ENCODE measurements at places on chromosomes 5 and 9. TPM values are rescaled to one million over a fixed set of nuclear protein-coding genes. Genes with fewer than 3 reads are reported as not detected.

Gene PTGES2
- total RNA-seq, result 58.6 TPM

Gene CCDC171
- total RNA-seq, result 2.3 TPM

- no peak for DNase-seq
Observed at GRCh38 chr5:107216587-107216986, 454.1 kb downstream of the EFNA5 start.

DNA sequence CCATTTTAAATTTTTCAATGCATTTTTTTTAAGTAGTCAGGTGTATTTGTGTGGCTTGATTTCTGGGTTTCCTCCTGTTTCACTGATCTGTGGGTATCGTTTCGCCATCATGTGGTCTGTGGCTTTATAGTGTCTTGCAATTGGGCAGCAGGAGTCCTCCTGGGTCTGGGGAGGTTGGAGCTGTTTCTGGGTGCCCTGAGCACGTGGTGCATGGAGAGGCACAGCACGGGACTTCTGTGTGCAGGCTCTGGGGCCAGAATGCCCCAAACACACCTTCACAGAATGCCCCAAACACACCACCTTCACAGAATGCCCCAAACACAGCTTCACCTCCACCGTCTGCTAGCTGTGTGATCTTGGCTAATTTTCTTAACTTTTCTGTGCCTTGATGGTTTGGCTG, 82.6 kb upstream of the COL5A1 start:
- DNase-seq, result no peak

DNA sequence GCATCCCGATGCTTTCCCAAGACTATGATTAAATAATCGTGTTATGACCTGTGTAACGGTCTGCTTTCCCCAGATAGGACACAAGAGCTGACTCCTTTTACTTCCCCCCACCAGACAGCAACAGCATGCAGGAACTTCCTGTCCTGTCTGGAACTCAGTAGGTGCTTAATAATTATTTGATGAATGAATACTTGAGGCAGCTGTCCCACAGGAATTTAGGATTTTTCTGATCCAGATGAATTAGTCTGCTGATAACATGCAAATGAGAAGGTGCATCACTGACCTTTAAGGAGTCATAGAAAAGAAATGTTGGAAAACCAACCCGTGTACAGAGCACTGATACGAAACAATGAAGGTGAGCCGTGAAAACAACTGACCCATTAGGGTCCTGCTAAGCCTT, 12.2 kb downstream of the RNF130 start:
- no peak for DNase-seq

DNA sequence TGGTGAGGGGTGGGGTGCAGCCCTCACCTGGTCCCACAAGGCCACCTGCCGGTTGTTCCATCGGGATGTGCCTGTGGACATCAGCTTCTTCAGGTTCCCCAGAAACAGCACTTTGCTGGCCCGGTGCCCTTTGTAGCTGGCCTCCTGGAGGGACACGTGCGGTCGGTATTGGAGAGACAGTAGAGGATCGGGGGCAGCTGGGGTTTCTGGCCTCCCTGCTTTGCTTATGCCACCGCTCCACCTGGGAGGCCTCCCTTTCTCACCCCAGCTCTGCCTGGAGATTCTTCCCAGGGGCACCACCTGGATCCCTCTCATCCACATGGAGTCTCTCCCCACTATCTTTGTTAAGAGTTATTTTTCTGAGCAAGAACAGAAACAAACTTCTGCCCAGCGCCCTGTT, 13.1 kb upstream of the TRIM14 start:
- DNase-seq, result no peak

- no peak for DNase-seq
Observed at GRCh38 chr9:92718086-92719001, 46.3 kb downstream of the BICD2 start.

DNA sequence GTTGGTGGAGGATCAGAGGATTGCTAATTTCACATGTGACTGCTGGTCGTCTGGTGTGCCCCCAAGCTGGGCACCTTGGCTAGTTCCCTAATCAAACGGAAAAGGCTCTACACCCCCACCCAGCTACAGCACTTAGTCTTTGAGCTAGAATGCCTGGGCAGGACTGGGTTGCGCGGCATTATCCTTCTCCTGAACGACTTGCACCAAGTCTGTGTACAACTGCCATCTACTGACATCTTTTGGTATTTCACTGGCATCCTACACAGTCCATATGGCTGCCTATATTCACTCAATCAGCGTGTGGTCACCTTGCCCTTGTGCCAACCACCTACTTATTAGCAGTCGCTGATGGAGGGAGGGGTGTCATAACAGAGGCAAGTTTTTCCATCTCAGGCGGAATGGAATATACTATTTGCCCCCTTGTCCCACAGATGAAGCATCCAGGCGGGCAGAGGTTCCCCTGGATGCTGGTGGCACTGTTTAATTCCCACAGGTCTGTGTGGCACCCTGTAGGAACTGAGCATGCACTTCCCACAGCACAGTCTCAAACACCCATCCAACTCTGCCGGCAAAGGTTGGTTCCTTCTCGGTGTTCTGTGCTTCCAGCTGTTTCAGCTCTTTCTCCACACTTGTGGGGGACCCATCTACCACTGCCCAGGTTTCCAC, 150.1 kb downstream of the OSTF1 start:
- DNase-seq, result peak; percentile 54
